ENCODE measurements at places on chromosomes 2 and 18. TPM values are rescaled to one million over a fixed set of nuclear protein-coding genes. Genes with fewer than 3 reads are reported as not detected.

KCNS3 gene
- not detected for total RNA-seq

GRCh38 chr2:181760521-181760920, 80.2 kb upstream of the NEUROD1 start:
- no peak for DNase-seq

- no peak for DNase-seq
Observed at GRCh38 chr2:7825591-7826312, 856.1 kb upstream of the ID2 start.

- DNase-seq: no peak
Observed at GRCh38 chr2:85905187-85905666, 16.4 kb upstream of the ST3GAL5 start.

GRCh38 chr2:28997847-28998735, 17.0 kb downstream of the TOGARAM2 start:
- DNase-seq: no peak
